ENCODE measurements at places on chromosomes 3 and 15. TPM values are rescaled to one million over a fixed set of nuclear protein-coding genes. Genes with fewer than 3 reads are reported as not detected.

TP63 gene
- 1.8 TPM for total RNA-seq

BSN gene
- under 0.01 TPM for total RNA-seq

SEMA3F gene
- total RNA-seq: 16.5 TPM

LINGO1 gene
- under 0.01 TPM for total RNA-seq

GMPPB gene
- total RNA-seq: 17.4 TPM

- DNase-seq: no peak
These were observed 28.1 kb downstream of the ARNT2 start for GRCh38 chr15:80432345-80432702.

- DNase-seq: no peak
These were observed 46.5 kb downstream of the ULK4 start for GRCh38 chr3:41915353-41915752.

GRCh38 chr15:92492551-92493115 is 99.0 kb downstream of the ST8SIA2 start:
- DNase-seq: no peak

DNA sequence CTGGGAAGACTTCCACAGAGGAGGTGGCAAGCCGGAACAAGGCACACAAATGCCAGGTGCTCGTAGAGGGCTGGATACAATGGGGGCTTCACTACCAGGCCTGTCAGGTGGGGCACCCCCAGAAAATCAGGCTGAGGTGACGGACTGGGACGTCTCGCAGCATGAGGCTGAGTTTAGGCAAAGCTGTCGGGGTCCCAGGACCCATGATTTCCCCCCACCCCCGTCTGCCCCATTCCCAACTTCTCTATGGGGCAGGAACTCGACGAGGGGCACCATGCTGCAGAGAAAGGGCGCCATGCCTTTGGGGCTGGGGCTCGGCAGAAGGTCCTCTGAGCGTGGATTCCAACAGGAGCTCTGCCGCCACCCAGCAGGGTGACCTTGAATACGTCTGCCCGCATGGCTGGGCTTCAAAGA is 65.7 kb upstream of the HES1 start:
- DNase-seq: no peak

GRCh38 chr15:96328181-96328876 is 2.2 kb upstream of the NR2F2 start:
- DNase-seq: peak; percentile 80

DNA sequence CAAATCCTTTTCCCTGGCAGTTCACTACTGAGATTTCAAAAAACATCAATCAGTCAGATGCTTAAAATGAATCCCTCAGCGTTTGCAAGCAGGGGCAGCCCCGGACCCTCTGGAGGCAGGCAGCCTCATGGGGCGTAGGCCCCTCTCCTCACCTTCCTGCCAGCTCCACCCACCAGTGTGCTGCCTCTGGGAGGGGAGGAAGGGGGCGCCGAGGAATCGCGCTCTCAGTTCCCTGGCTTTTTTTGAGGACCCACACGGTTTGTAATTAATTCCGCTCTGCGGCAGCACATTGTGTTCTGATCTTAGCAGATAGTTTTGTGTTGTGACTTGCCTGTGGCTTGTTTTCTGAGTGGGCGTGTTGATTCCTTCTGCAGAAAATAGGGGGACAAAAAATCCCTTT is 159.9 kb downstream of the KLF13 start:
- no peak for DNase-seq

DNA sequence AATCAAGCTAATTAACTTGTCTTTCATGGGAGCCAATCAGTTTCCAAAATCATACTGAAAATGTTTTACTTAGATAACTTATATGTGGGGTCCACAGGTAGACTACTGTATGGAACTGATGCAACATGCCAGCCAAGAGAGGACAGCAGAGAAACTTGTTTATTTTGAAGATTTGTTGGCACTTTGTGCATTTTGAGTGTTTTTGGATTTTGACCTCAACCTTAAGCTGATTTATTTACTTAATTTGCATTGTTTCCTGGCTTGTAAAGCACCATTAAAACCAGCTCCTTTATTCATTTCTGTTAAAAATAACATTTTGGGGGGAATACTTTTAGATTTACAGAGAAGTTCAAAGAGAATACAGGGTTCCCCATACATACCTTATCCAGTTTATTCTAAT is 166.6 kb downstream of the MCTP2 start:
- no peak for DNase-seq

DNA sequence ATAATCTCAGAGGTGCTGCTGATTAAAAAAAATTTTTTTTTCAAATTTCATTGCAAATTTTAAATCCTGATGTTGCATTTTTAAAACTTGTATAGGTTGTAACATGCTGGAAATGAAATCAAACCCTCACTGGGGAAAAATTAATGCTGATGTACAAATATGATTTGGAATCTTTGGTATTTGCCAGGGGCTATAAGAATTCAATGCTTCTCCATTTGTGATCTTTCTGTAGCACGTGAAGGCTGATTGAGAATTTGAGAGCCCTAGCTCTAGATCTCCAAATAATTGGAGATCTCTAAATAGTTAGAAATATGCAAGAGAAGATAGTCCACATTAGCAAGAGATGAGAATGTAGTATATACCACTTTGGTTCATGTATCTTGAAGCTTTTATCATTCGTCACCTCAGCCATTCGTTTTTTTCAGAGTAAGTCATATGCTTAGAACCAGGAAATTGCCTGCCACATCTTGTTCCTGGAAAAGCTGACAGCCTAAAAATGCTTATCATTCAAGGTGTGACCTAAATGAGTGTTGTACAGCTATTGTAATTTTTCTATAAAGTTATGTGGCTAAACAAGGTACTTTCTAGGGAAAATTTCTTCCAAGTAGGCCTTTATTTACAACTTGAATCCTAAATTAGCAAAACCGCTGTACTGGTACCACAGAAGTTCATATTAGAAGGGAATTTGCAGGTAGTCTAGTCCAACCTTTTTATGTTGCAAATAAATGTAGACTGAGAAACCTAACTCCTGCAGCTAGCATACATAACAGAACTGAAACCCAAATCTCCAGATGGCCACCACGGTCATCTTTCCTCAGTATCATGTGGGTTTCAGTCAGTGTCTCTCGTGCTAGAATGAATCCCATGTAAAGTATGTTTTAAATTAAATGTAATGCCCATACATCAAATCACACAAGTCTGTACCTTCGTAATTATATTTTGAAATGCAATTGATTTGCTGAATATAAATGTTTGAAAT is 48.5 kb downstream of the FNDC3B start:
- no peak for DNase-seq

GRCh38 chr3:46114323-46114988 is 87.2 kb upstream of the XCR1 start:
- DNase-seq: no peak

DNA sequence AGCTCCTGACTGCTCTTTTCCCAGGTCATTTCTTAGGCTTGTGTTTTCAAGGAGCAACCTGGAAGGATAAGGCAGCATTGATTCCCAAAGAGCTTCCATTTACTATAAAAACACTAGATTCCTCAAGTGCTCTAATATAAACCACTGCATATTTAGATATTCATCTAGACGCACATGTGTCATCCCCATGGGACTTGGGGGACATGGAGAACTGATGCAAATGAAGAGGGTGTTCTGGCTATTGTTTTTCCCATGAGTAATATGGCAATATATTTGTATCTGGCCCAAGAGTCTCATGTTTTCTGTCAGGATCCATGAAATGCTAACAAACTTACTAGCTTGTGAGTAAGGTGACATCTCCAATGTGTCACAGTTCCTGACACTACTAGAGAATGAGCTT is 31.3 kb downstream of the HACD2 start:
- no peak for DNase-seq

GRCh38 chr15:85318048-85318731 is 62.2 kb upstream of the AKAP13 start:
- peak; percentile 82 for DNase-seq

GRCh38 chr3:138448631-138449030 is 14.2 kb downstream of the ESYT3 start:
- DNase-seq: peak; percentile 86

Measured in osteoblast (primary cell).